ENCODE measurements at places on chromosomes 5 and 9. TPM values are rescaled to one million over a fixed set of nuclear protein-coding genes. Genes with fewer than 3 reads are reported as not detected.
A peak's percentile ranks its signal among the peaks of the same experiment; 100 is the strongest.

Gene BAAT
- not detected for total RNA-seq

Gene ADGRD2
- total RNA-seq: 2.9 TPM

Gene SLC6A3
- total RNA-seq: 0.15 TPM

Gene MYMK
- total RNA-seq: not detected

Gene OTP
- 0.15 TPM for total RNA-seq

DNA sequence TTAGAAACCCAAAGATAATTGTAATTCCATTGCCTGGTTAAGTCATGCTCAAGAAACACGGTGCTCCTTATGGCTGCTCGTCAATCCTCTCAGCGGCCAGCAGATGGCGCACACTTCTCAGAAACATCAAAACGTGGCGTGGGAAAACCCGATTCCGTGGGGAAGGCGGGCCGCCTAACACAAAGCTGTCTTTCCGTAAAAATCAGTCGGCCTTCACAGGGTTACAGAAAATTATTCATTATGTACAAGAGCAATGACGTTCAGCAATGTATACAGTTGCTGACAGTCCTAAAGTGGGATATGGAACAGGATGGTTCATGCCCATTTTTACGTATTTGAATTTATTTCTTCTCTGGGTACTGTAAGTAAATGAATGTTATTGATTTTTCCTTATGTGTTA lies 83.5 kb downstream of the PDE4D start:
- H3K27ac ChIP-seq: no peak overlapping the region
- H3K4me1 ChIP-seq: no peaks in the 10 kb centered on the region
- H3K4me3 ChIP-seq: no peak overlapping the region
- DNase-seq: peak; percentile 50
- H3K27me3 ChIP-seq: no peaks in the 10 kb centered on the region
- H3K36me3 ChIP-seq: no peaks in the 10 kb centered on the region

DNA sequence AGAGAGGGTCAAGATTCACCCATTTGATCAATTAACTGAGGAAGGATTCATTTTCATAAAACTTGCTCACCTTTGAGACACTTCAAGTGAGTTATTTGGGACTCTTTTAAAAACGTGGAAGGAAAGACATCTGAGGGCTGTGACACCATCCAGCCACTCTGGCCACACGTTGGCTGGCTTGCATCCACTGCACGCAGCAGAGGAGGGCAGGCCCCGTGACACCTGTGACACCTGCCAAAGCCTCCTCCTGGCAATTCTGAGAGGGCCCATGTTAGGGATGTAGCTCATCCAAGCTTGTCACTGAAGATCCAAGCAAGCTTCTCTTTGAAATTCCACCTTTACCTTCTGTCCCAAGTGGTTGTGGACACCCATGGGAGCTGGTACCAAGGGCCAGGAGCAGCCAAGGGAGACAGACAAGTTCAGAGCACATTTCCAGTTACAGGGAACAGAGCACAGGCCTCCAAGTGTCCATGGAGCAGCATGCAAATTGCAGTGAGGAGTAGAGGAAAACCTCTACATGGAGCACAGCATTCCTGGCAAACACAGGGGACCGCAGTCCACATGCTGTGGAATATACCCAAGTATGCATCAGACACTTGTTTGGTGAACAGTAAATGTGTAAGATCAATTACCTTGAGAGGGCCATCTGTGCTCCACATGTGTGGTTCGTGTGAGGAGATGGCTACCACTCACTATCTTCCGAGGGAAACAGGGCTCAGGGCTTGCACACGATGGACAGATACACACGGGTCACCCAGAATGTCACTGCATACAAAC lies 4.8 kb downstream of the PRSS3 start:
- H3K27me3 ChIP-seq: no peaks in the 10 kb centered on the region
- H3K36me3 ChIP-seq: no peaks in the 10 kb centered on the region
- no peak overlapping the region for H3K27ac ChIP-seq
- DNase-seq: no peak

DNA sequence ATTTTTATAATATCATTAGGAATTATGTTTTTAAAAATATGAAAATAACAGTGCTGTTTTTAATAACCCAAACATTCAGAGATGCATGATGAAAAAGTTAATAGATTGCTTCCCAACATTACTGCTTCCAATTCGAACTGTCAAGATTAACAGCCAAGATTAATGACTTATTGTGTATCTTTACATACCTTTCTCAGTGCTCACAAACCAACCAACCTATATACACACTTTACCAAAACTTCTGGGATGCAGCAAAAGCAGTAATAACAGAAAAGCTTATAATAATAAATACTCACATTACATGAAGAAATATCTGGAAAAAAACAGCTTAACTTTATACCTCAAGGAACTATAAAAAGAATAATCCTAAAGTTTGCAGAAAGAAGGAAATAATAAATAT lies 82.1 kb downstream of the TMEM232 start:
- H3K4me1 ChIP-seq: no peaks in the 10 kb centered on the region
- DNase-seq: no peak
- H3K27ac ChIP-seq: no peak overlapping the region
- H3K27me3 ChIP-seq: no peaks in the 10 kb centered on the region
- no peak overlapping the region for H3K4me3 ChIP-seq
- no peaks in the 10 kb centered on the region for H3K36me3 ChIP-seq

GRCh38 chr9:4489919-4490704 lies at the start of gene SLC1A1:
Gene SLC1A1, plus strand, starts transcription at chr9:4490468. Its CDS starts 212 bp downstream, at chr9:4490680.
- peaks cover 7% of the 10 kb centered on the region for H3K4me1 ChIP-seq
- H3K27ac ChIP-seq: peak within 1 kb of the TSS; percentile 64
- H3K27me3 ChIP-seq: no peaks in the 10 kb centered on the region
- no peaks in the 10 kb centered on the region for H3K36me3 ChIP-seq

DNA sequence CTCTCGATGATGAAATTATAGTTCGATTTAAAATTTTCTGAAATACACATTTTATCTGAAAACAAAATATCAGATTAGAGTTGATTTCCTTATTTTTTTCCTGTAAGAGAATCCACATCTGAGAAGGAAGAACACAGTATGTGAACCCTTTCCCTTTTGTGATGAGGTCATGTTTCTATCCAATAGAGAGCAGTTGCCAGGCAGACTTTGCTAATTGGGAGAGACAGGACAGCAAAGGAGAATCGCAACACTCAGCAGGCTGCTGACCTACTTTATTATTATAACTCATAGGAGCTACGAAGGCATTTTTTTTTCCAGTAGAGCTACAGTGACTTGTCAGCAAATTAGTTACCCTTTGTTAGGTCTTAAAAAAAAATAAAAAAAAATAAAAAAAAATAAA lies 242.1 kb downstream of the HCN1 start:
- DNase-seq: no peak
- no peak overlapping the region for H3K4me3 ChIP-seq
- H3K27ac ChIP-seq: no peak overlapping the region
- H3K4me1 ChIP-seq: no peaks in the 10 kb centered on the region

DNA sequence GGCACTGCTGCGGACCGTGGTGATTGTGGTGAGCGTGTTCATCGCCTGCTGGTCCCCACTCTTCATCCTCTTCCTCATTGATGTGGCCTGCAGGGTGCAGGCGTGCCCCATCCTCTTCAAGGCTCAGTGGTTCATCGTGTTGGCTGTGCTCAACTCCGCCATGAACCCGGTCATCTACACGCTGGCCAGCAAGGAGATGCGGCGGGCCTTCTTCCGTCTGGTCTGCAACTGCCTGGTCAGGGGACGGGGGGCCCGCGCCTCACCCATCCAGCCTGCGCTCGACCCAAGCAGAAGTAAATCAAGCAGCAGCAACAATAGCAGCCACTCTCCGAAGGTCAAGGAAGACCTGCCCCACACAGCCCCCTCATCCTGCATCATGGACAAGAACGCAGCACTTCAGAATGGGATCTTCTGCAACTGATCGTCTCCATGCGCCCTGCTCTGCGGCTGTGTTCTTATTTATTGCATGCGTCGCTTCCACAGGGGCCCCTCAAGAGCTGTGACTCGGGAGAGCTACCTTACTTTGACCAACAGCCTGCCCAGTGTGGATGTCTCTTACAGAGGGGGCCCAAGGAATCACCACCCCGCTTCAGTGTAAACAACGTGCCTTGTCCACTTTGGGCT lies 10.8 kb downstream of the S1PR3 start:
- DNase-seq: peak; percentile 9
- H3K4me3 ChIP-seq: no peak overlapping the region
- no peak overlapping the region for H3K27ac ChIP-seq
- H3K4me1 ChIP-seq: no peaks in the 10 kb centered on the region

- no peak overlapping the region for H3K4me3 ChIP-seq
- H3K4me1 ChIP-seq: no peaks in the 10 kb centered on the region
- no peaks in the 10 kb centered on the region for H3K36me3 ChIP-seq
- no peak overlapping the region for H3K27ac ChIP-seq
- no peak for DNase-seq
- H3K27me3 ChIP-seq: no peaks in the 10 kb centered on the region
These were observed 31.5 kb upstream of the TRPC7 start for GRCh38 chr5:136396886-136397285.

GRCh38 chr5:150787656-150788055 lies 9.1 kb downstream of the SMIM3 start:
- peaks cover 12% of the 10 kb centered on the region for H3K4me1 ChIP-seq
- no peak overlapping the region for H3K27ac ChIP-seq
- H3K4me3 ChIP-seq: no peak overlapping the region

- no peaks in the 10 kb centered on the region for H3K36me3 ChIP-seq
- H3K27ac ChIP-seq: no peak overlapping the region
- no peak overlapping the region for H3K4me3 ChIP-seq
- H3K4me1 ChIP-seq: peaks cover 4% of the 10 kb centered on the region
- DNase-seq: no peak
These were observed 7.4 kb downstream of the TLX3 start for GRCh38 chr5:171316258-171317121.

GRCh38 chr9:96478829-96479371 lies 28.9 kb downstream of the HABP4 start:
- no peaks in the 10 kb centered on the region for H3K4me1 ChIP-seq
- no peak overlapping the region for H3K4me3 ChIP-seq
- no peaks in the 10 kb centered on the region for H3K27me3 ChIP-seq
- no peak for DNase-seq
- no peaks in the 10 kb centered on the region for H3K36me3 ChIP-seq
- H3K27ac ChIP-seq: no peak overlapping the region

DNA sequence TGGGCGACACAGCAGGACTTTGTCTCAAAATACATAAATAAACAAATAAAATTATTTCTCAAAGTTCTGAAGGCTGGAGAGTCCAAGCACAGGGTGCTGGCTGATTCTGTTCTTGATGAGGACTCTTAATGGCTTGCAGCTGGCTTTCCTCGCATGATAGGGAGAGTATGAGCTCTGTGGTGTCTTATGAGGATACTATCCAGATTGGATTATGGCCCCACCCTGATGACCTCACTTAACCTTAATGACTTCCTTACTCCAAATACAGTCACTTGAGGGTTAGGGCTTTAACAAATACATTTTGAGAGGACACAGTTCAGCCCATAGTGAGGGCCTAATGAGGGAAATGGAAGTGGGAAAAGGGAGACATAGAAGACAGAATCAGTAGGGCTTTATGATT lies 87.7 kb downstream of the FOCAD start:
- H3K27ac ChIP-seq: no peak overlapping the region
- H3K4me3 ChIP-seq: no peak overlapping the region
- H3K4me1 ChIP-seq: no peaks in the 10 kb centered on the region
- H3K36me3 ChIP-seq: no peaks in the 10 kb centered on the region

GRCh38 chr9:11992866-11993265 lies 700.3 kb upstream of the TYRP1 start:
- H3K27ac ChIP-seq: no peak overlapping the region
- H3K4me3 ChIP-seq: no peak overlapping the region
- no peak for DNase-seq
- H3K27me3 ChIP-seq: no peaks in the 10 kb centered on the region

GRCh38 chr9:127096208-127096607 lies 26.2 kb downstream of the ANGPTL2 start:
- no peaks in the 10 kb centered on the region for H3K27me3 ChIP-seq
- H3K27ac ChIP-seq: no peak overlapping the region
- no peak overlapping the region for H3K4me3 ChIP-seq
- DNase-seq: no peak

DNA sequence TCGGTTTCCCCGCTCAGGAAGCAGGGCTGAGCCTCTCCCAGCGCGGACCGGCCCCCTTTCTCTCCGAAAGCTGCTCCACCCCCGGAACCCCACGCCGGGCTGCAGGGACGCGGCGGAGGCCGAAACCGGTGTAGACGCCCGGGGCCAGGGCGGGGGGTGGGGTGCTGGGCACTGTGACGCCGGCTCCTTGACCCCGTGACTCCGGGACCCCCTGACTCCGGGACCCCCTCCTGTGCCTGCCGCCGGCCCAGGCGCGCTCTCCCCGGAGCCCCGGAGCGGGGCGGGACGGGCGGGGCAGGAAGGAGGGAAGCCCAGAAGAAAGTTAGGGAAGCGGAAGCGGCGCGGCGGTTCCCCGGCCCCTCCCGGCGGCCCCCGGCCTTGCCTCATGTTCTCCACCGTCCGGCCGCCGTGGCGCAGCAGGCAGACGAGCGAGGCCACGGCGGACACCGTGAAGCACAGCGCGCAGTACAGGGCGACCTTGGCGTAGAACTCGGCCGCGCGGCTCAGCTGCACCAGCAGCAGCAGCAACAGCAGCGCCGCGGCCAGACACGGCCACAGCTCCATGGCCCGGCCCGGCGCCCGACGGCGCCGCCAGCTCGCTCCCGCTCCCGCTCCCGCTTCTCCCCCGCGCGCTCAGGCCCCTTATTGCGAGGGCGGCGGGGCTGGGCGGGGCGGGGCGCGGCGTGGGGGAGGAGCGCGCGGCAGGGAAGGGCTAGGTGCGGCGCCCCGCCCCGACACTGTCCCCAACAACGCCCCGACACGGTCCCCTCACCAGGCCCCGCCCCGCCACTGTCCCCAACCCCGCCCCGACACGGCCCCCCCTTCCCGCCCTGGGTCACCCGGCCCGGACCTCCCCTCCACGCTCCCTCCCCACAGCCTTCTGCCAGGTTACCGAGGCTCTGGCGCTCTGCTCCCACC lies at the start of gene AGPAT2:
Gene AGPAT2 (minus strand): TSS at position 664 of the 918 bp plus-strand sequence. CDS start 100 bp downstream, at position 564.
- no peaks in the 10 kb centered on the region for H3K27me3 ChIP-seq
- peak within 1 kb of the TSS; percentile 97 for H3K4me3 ChIP-seq
- peak; percentile 79 for DNase-seq
